ENCODE measurements at places on chromosomes 1 and 21. TPM values are rescaled to one million over a fixed set of nuclear protein-coding genes. Genes with fewer than 3 reads are reported as not detected.

DNA sequence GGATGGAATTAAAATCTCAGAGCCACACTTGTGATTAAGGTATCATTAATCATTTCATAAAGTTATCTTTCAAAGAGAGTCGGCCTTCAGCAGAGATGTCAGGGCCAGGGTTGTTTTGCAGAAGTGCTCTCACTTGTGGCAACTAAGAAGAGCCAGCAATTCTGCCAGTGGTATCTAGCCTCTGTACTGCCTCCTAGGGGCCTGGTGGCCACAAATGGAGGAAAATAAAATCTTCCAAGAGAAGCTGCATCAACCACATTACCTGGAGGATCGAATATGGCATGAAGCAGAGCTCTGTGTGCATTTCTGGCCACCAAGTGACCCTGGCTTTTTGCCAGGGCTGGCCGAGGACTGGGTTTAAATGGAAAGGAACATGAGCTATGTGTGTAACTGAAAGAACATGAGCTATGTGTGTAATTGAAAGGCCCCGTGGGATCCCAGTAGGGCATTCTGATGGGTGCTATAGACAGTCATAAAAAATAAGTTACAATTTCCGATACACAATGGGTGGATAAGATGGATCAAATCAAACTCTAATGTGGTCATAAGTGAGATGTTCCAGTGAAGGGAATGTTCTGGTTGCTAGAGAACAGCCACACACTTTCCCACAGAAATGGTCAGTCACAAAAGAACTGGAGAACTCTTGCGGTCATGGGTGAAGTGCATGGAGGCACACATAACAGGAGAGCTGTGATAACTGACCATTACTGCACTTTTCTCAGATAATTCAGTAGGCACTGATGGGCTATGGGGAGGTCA lies 335.8 kb downstream of the CAMTA1 start:
- no peak for DNase-seq

OR2L8 gene
- not detected for total RNA-seq

- DNase-seq = no peak
Measured at GRCh38 chr1:234897754-234898454, 230.7 kb downstream of the TOMM20 start.

- no peak for DNase-seq
Measured at GRCh38 chr1:68320349-68320748, 88.0 kb upstream of the WLS start.

DNA sequence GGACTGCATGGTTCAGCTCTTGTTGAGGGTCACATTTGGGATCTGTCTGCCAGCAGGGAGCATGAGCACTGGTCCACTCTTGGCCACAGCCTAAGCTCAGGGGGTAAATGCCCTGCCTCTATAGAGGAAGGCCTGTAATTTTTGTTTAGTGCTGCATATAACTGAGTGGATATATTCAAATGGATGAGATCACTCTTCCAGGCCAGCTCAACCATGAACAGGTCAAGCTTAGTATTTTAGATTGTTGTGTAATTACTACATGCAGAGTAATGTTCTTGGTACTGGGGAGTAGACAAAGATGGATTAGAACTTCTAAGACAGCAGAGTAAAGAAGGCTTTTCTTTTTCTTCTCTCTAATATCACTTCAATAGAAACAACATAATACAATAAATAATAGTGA lies 376.9 kb downstream of the GPATCH2 start:
- DNase-seq = no peak
